ENCODE measurements at places on chromosomes 5 and 9.
A peak's percentile ranks its signal among the peaks of the same experiment; 100 is the strongest.

GRCh38 chr5:351084-351920 lies 29.8 kb downstream of the AHRR start:
- no peak for DNase-seq

- no peak for DNase-seq
Measured at GRCh38 chr9:117156771-117157535, 257.9 kb downstream of the ASTN2 start.

DNA sequence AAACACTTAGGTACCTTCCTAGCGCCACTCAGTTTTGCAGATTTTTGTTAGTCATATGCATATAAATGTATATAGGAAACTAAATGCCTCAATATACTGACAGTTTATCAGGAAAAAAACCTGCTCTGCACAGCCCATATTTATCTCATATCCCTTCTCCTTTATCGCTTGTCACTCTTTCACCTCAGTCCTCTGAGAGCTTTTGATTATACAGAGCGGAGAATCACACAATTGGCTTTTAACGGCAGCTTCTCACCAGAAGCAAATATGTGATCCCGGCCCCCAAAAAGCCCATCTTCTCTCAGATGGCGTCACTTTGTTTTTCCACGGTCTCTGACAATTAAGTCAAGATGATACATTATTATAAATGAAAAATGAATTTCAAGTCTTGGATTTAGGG lies 362.6 kb downstream of the DNAH5 start:
- DNase-seq = no peak

DNA sequence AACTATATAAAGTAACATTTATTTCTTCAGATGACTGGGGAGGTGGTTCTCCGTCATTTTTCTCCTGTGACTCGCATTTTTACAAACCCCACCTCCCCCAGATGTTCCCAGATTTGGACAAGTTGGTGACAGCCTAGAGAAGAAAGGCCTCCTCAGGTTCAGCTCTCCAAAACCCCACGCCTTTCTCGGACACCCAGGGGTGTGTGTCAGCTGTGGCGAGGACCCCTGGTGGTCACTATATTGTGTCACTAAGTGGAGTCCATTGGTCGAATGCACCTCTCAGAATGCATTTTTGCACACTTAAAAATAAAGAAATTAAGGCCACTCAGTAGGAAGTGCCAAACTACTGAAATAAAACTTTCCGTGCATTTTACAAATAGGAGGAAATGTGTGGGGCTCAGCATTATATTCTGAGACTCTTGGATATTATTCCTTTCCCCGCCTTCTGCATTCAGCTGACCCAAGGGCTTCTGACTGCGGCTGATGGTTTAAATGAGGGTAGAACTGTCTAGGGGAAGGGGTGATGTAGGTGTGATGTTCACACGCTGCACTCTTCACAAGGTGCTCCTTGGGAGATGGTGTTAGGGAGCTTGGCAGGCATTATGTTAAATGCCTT lies 47.6 kb downstream of the ACO1 start:
- DNase-seq = peak; percentile 8

- no peak for DNase-seq
Measured at GRCh38 chr5:65506961-65507360, 25.2 kb upstream of the ADAMTS6 start.

GRCh38 chr5:108687595-108688200 lies 60.0 kb upstream of the FER start:
- DNase-seq = no peak

GRCh38 chr9:68672215-68672614 lies 32.8 kb upstream of the PIP5K1B start:
- DNase-seq = no peak

GRCh38 chr5:111806156-111806555 lies 49.2 kb upstream of the NREP start:
- DNase-seq = no peak

DNA sequence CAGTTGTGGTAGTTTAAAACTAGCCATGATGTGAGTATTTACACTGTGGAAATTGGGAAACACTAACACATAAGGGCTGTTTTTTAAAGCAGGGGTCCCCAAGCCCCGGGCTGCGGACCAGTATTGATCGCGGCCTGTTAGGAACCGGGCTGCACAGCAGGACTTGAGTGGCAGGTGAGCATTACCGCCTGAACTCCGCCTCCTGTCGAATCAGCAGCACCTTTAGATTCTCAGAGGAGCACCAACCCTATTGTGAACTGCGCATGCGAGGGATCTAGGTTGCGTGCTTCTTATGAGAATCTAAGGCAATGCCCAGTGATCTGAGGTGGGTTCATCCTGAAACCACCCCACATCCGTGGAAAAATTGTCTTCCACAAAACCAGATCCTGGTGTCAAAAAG lies 127.8 kb downstream of the PCSK5 start:
- no peak for DNase-seq

DNA sequence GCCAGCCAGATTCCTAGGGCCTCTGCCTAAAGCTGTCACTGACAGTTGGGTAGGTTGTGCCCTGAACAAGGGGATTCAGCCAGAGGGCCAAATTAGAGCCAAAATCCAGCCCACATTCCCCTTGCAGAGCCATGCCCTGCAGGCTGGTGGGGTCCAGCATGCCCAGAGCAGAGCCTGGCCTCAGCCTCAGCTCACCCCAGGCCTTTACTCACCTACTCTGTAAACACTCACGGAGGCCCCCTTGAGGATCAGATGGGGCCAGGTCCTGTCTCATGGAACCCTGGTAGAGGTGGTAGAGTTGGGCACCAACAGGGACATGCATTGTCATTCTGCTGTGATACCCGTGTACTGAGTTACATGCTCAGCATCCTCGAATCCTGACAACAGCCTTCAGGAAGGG lies 74.9 kb downstream of the LMX1B start:
- no peak for DNase-seq

GRCh38 chr5:180084638-180085561 lies 13.3 kb upstream of the RNF130 start:
- no peak for DNase-seq

- no peak for DNase-seq
Measured at GRCh38 chr5:178297751-178298150, 65.1 kb upstream of the PHYKPL start.

- peak; percentile 39 for DNase-seq
Measured at GRCh38 chr9:134396825-134397224, 70.6 kb downstream of the RXRA start.
